ENCODE measurements at places on chromosomes 12 and 14. TPM values are rescaled to one million over a fixed set of nuclear protein-coding genes. Genes with fewer than 3 reads are reported as not detected.

The NOVA1 gene
- polyA plus RNA-seq: not detected

The SERPINA1 gene
- 2,075 TPM for polyA plus RNA-seq

The GUCY2C gene
- 0.14 TPM for polyA plus RNA-seq

The TAS2R19 gene
- polyA plus RNA-seq: not detected

The KCNA1 gene
- polyA plus RNA-seq: not detected

The CISTR gene
- polyA plus RNA-seq: not detected

The CNIH1 gene
- 162 TPM for polyA plus RNA-seq

The MSRB3 gene
- polyA plus RNA-seq: 0.25 TPM

The RNU4-1 gene
- polyA plus RNA-seq: not detected

The CLEC2A gene
- polyA plus RNA-seq: not detected

The KRT85 gene
- not detected for polyA plus RNA-seq

The CCND2 gene
- 3.6 TPM for polyA plus RNA-seq

The BHLHE41 gene
- polyA plus RNA-seq: 0.03 TPM

The CLEC2B gene
- polyA plus RNA-seq: 59.4 TPM
